ENCODE measurements at places on chromosomes 2 and 18.

DNA sequence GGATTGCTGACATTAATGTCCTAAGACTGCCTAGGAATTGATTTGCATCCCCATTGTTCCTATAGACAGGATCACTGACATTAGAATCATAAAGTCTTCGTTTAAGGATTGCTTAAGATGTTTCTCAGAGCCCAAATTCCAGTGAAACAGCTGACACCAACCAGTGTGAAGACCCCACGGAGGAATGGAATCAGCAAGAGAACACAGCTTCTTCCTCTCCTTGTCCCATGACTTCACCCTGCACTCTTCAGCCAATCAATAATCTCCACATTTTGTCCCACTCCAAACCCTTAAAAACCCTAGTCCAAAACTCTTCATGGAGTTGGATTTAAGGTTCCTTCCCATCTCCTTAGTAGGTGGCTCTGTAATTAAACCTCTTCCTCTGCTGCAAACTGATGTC lies 157.0 kb upstream of the NDUFV2 start:
- no peak for DNase-seq

DNA sequence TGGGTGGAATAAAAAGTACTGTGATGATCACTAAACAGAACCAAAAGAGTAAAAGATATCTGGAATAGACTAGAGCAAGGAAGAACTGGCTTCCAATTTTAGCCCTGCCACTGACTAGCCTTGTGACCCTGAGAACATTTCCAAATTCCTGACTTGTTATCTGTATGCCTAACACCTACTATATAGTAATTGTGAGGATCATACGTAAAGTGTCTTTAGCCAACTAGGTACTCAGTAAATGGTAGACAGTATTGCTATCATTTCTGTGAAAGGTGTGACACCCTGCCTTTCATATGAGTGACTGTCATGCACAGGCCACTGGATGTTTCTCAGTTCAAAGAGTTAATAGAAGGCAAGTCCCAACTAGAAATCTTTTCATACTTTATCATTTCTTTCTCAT lies 29.8 kb downstream of the CYTIP start:
- DNase-seq = no peak

- DNase-seq = no peak
Measured at GRCh38 chr2:17822445-17823117, 6.3 kb downstream of the MSGN1 start.

DNA sequence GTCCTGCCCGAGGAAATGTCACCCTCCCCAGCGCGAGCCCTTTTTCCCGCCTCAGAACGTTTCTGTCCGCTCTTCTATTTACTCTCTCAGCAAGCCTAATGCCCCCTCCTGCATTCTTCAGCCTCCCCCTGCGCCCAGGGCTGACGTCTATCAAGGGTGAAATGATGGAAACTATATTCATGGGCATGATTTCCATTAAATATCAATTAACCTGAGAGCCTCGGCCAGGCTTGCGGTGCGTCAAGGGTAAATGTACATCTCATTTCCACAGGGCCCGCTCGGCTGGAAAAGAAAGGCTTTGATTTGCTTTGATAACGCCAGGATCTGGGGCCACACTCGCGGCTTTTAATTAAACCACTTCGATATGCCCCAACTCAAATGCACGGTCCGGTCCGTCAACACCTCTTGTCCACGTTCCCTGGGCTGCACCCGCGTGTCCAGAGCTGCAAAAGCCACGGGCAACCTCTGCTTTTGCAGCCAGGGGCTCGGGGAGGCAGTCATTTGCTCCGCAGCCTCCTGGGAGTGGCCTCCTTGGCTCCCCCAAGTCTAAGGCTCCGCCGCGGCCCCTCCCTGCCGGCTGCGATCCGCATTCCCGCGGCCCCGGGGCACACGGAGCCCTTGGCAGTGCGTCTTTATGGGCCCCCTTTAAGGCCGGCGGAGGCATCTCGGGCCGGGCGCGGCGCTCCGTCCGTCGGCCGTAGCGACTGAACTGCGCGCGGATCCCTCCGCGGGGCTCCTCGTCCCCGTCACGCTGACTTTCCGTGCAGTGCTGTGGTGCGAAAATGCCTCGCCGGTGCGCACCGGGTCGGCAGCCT lies at the start of gene HOXD8:
TSS of gene HOXD8 (plus strand) at position 724 of the 815 bp plus-strand sequence. CDS start 662 bp downstream, outside the sequence.
- no peak for DNase-seq

GRCh38 chr2:47276061-47276460 lies 121.0 kb upstream of the STPG4 start:
- no peak for DNase-seq

- DNase-seq = no peak
Measured at GRCh38 chr18:62618735-62619134, 95.9 kb downstream of the ZCCHC2 start.

- DNase-seq = no peak
Measured at GRCh38 chr2:171185941-171186340, 25.2 kb upstream of the TLK1 start.

GRCh38 chr2:239475161-239476028 lies 74.6 kb upstream of the HDAC4 start:
- DNase-seq = peak; percentile 51

- peak; percentile 56 for DNase-seq
Measured at GRCh38 chr2:74498500-74499266, 720 bp downstream of the LBX2 start.

GRCh38 chr2:163558251-163559021 lies 177.4 kb downstream of the FIGN start:
- no peak for DNase-seq

DNA sequence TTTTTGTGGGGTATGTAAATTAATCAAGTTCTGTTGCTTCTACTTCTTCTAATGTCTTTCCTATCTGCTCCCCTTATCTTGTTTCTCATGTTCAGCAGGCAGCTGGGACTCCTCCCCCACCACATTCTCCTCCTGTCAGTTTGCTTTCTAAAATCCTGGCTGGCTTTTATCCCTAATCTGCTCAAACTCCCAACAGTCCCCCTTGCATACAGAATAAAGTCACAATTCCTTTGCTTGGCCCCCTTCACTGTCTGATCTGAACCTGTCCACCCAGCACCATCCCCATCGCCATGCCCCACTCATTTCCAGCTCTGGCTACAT lies 2.2 kb downstream of the CFAP221 start:
- DNase-seq = no peak

- peak; percentile 18 for DNase-seq
Measured at GRCh38 chr2:20188851-20189250, 36.1 kb downstream of the SDC1 start.

DNA sequence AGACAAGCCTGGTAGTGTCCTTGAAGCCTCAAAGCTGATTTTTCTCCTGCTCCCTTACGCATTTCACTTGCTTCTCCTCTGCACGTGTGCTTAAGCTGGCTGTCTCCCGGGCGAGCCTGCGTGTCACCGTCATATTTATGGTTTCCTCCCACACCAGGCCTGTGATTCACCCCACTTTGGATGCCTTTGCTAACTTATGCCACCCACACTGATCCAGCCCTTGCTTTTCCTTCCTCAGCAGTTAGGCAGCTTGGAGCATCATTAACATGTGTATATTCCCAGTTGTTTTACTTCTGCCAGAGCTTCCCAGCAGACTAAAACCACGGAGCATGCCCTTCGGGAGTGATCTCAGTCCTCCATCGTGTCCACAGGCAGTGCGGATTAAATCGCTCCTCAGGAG lies 2.2 kb downstream of the ST3GAL5 start:
- no peak for DNase-seq

DNA sequence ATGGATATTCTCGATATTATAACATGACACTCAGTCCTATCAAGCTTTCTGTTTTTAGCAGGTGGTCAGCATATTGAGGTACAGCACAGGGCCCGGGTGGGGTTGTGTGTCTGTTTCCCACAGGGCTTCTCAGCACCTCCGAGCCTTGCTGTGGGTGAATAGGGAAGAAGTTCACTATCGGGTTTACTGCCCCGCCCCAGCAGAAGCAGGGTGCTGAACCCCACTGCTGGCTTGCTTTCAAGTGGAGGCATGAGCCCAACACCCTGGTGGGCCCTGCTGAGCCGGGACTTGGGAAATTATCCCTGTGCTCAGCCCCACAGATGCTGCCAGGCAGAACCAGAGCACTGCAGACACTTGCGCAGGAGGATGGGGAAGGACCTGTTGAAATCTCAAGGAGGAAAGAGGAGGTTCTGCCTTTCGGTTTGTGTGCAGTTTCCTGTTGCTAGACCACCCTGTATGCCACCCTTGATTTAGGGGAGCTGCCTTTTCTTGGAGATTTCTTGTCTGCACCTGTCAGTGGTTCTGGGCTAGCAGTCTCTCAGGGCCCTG lies 270.3 kb upstream of the SALL3 start:
- DNase-seq = no peak

- DNase-seq = no peak
Measured at GRCh38 chr2:138922973-138923563, 142.9 kb upstream of the NXPH2 start.

DNA sequence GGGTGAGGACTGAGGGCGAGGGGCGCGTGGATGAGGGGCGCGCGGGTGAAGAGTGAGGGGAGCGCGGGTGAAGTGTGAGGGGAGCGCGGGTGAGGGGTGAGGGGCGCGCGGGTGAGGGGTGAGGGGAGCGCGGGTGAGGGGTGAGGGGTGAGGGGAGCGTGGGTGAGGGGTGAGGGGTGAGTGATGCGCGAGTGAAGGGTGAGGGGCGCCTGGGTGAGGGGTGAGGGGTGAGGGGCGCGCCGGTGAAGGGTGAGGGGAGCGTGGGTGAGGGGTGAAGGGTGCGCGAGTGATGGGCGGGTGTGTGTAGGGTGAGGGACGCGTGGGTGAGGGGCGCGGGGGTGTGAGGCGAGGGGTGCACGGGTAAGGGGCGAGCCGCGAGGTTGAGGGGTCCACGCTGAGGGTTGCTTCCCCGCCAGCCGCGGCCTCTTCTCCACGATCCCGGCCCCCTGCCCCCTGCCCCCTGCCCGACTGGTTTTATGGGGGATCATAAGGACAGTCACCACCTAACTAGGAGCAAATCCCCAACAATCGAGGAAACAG lies 1.1 kb upstream of the SLC66A2 start:
- DNase-seq = no peak

- DNase-seq = peak; percentile 81
Measured at GRCh38 chr2:174326161-174327020, 8.4 kb upstream of the SP9 start.

DNA sequence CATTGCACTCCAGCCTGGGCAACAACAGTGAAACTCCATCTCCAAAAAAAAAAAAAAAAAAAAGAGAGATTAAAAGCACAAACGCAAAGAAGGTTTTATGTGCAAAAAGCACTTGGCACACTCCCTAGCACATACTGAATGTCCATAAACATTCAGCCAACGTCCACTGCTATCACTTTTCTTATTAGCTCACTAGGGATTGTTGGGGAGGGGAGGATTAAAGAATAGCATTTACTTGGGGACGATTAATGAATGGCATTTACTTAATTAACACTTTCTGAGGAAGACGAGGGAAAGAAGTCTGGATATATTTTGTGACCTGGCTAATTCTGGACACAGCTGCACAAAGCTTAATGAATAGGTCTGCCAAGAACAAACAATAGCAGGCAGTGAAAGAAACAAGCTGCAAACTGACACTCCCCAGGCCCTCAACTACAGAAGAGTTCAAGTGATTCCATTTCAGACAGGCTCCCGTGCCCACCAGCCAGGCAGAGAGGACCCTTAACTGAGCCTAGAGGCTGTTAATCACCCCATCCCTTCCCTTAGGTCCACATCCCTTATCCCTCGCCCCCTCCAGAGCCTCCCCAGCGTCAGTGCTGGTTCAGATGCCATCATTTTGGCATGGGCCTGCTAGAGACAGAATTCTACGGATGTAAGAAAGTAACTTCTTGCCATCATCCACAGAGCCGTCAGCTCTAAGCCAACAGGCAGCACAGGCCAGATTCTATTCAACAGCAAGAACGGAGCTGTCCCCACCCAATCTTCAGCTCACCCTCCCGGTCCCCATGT lies 7.4 kb downstream of the CYB5A start:
- peak; percentile 55 for DNase-seq

- no peak for DNase-seq
Measured at GRCh38 chr2:168365094-168365621, 90.9 kb upstream of the CERS6 start.

DNA sequence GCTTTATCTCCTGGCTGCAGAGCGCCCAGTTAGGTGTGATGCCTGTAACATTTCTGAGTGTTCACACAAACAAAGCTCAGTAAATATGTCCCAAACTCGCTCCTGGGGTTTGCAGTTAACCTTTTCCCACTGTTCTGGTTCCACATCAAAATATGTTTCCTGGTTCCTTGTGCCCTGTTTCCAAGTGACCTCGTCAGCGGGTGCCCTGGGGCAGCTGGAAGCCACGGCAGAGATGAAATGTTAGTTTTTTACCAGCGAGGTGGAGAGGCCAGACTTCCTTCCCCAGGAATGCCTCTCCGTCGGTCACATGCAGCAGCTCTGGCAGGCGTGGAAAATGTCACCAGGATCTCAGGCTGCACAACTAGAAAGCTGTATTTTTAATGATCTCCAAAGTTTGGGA lies 18.2 kb downstream of the NFATC1 start:
- peak; percentile 55 for DNase-seq

- DNase-seq = no peak
Measured at GRCh38 chr18:44245019-44245418, 435.7 kb upstream of the SETBP1 start.

DNA sequence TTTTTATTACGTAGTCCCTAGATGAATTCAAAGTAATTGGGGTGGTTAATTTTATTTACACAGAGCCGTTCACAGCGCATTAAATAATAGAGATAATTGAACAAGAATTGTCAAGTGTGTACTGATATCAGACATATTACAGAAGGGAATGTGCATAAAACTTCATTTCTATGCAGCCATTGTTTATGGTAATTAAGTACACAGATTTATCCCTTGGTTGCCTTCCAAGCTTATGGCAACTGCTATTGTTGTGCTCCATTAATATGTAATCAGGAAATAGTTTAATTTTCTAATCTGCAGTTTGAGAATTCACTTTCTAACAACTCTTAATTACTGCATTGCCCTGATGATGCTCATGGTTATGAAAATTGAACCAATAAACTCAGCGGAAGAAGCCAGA lies 47.3 kb upstream of the OTX1 start:
- no peak for DNase-seq

DNA sequence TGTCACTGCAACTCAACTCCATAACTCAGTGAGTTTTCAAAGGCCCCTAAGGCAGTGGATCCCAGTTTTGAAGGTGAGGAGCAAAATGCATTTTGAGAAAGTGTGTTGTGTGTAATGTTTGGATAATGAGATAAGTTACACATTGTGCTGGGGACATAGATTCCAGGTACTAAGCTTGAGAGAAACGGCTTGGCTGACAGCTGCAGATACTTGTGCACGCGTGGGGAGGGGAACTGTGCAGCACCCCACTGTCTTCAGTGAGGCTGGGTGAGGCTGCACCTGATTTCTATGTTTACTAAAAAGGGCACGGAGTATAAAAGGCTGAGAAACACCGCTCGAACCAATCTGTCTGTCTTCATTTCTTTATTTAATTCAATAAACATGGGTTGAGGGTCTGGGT lies 254.0 kb upstream of the COPS8 start:
- DNase-seq = no peak

- DNase-seq = no peak
Measured at GRCh38 chr2:109644571-109645275, 30.6 kb downstream of the SOWAHC start.

- DNase-seq = no peak
Measured at GRCh38 chr18:72470391-72470790, 73.8 kb downstream of the CBLN2 start.

Data from Right ventricle myocardium inferior (tissue), 1 donor.